Thoracic aorta (tissue), 2 donors: ENCODE measurements at places on chromosomes 16 and 17.
A peak's percentile ranks its signal among the peaks of the same experiment; 100 is the strongest.

DNA sequence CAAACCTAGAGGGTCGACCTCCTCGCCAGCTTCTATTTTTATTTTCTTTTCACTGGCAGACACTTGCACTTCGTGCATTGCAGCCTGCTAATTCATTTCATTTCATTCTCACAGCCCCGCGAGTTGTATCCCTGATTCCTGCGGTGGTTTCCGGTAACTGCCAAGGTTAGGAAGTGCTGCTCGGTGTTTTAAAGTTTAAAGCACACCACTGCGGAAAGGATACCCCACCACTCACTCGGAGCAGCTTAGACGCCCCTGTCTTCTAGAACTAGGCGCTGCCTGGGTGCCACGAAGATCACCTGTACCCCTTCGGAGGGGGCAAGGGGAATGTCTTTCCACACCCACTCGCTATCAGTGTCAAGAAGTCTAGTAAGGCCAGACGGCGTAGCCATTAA lies 509 bp downstream of the CNEP1R1 start:
- DNase-seq, result no peak

DNA sequence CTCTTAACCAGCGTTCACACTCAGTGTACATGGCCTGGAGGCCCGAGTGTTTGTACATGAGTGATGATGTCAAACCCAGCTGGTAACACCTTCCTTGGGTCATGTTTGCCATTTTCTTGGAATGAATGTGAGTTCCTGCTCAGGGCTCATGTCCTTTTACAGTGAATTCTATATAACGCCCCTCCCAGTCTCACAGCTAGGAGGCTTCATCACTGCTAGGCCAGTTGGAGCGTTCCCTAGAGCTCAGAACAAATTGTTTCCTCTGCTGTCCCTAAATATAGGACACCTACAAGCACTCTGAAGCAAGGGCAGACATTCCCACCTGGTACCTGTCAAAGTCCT lies 5.5 kb downstream of the TIMM22 start:
- no peak for DNase-seq

- no peak for DNase-seq
Measured at GRCh38 chr16:10678655-10679054, 16.1 kb downstream of the TEKT5 start.

DNA sequence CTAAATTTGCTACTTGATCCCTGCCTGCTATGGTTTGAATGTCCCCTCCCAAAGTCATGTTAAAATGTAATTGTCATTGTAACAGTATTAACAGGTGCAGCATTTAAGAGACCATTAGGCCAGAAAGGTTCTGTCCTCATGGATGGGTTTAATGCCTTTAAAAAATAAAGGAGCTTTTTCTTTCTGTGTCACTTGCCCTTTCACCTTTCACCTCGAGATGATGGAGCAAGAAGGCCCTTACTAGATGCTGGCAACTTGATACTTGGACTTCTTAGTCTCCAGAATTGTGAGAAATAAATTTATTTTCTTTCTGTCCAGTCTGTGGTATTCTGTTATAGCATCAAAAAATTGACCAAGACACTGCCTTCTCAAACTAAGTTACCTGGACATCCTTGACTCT lies 98.5 kb downstream of the BRIP1 start:
- DNase-seq, result no peak

DNA sequence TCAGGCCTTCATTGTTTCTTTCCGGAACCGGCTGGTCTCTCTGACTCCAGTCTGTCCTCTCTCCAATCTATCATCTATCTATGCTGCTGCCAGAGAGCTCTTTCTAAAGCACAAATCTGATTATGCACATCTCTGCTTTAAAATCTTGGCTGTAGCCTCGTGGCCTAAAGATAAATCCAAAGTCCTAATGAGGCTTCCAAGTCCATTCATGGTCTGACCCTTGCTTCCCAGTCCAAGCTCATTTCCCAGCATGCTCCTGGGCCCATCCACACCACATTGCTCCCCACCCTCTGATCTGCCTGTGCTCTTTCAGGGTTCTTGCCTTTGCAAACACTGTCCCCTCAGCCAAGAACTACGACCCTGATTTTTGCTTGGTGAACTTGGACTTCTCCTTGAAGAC lies 21.5 kb upstream of the PHB1 start:
- no peak for DNase-seq

GRCh38 chr16:24917236-24917635 lies 71.5 kb downstream of the SLC5A11 start:
- no peak for DNase-seq

DNA sequence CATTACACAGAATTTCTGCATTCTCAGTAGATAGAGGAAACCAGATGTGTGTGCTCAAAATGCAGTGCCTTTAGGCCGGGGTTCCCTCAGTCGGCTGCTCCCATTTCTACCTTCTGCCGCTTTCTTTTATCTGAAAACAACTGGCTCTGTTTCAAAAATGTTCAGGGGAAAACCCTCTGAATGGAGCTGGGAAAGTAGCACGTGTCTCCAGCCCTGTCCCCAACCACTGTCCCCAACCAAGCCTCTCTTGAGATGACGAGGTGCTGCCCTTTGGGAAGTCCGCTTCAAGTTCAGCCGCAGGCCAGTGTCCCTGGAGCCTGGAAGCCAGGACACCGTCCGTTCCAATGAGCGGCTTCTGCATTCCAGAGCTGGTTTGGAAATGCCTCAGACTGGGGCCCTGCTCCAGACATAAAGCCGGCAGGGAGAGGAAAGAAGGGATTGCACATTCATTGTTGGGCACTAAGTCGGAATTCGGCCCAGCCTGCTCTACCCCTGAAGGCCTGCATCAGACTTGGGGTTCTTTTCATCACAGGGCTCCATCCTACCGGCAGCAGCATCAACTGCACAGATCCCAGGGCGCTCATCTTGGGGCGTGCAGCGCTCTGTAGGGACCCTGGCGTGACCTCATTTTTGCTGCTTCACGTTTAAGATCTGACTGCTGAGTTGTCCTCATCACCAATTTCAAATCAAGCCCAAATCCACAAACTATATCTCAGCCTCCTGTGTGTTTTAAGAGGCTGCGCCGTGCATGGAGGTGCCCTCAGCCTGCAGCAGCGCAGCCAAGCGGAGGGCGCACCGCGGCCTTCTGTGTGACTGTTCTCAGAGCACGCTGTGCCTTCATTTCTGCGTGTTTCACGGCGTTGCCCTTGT lies 111.3 kb downstream of the BANP start:
- DNase-seq, result no peak

DNA sequence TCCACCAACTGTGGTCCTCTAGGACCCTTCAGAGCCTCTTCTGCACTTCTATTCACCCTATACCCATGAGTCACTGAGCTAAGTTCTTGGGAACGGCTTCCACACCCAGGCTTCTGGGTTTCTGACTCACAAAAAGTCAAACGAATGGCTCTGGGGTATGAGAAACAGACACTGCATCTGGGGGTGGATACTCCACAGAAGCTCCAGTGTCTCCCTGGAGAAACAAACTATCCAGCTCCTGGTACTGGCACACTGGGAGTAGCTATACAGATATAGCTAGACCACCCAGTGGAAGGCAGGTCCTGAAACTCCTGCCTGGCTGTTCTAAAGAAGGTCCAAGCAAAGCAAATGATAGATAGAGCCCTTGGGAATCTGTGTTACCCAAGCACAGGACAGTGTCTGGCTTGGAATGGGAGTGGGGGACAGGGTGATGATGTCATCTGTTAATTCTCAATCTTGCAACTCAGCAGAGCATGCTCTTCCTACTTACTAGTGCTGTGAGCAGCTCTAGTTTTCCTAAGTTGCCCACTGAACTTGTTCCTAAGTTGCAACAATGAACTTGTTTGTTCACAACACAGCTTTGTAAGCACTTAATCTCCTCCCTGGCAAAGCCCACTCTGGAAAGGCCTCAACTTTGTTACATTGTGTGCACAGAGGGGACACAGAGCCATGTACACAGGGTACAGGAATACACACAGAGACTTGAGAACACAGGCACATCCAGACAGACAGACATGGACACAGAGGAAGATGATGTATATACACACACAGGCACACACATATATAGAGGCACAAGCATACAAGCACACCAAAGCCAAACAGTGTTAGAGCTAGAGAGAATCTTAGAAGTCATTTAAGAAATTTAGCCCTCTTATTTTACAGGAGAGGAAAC lies 6.7 kb downstream of the MMP28 start:
- no peak for DNase-seq

DNA sequence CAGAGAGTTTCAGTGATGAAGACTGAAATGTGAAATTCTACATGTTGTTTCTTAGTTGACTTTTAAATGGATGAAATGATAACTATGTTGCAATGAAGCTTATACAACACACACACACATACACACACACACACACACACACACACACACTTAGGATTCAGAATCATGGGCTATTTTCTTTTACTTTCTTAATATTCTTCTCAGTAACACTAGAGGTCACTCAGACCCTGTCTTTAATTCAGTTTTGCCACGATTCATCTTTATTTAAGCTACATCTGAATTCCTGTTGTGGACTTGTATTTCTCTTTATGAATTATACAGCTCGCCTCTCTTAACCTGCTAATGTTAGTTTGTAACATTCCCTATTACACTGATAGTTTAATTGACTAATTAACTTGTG lies 109.6 kb upstream of the GOT2 start:
- DNase-seq, result no peak

GRCh38 chr17:9810100-9810949 lies 11.6 kb downstream of the GSG1L2 start:
- DNase-seq, result no peak

DNA sequence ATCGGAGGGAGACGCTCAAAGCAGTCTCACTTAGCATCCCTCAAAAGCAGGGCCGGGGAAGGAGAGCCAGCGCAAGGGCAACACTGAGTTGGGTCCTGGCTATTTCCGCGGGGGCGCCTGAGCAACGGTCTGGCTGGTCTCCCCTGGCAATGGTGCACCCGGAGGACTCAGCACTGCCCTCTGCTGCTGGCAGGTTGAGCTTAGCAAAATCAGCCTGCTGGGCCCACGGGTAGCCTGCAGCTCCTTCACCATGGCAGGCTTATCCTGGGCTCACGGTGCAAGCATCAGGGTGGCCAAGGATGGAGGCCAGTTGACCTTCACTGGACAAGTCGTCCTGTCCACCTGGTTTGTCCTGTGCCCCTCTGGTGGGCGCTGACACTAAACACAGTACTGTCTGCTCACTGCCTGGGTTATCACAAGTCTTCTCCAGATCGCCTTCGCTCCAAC lies 14.4 kb upstream of the ALDH3A1 start:
- DNase-seq, result peak; percentile 36

DNA sequence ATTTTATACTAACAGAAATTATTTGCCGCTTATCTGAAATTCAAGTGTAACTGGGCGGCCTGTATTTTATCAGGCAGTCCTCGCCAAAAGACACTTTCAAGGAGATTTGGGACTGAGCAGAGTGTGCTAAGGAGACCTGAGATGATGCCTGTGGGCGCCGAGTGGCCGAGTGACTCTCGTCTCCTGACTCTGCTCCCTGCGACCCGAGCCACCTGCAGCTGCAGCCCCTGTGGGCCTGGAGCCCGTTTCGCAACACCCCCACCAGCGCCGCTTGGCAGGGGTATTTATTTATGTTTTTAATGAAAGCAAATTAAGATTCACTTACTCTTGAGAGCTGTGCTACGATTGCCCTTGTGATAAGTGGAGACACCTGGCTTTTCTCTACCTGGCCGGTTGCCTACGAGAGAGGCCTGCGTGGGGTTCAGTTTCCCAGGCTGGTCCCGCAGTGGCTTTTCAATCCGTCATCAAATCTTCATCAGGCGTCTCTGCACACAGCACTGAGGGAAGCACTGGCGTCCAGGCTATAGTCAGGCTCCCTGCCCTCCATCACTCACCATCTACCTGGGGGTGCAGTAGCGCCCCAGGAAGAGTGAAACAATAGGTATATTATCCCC lies 124.0 kb downstream of the SEC14L1 start:
- no peak for DNase-seq

- DNase-seq, result no peak
Measured at GRCh38 chr16:17469741-17470181, 999 bp downstream of the XYLT1 start.

DNA sequence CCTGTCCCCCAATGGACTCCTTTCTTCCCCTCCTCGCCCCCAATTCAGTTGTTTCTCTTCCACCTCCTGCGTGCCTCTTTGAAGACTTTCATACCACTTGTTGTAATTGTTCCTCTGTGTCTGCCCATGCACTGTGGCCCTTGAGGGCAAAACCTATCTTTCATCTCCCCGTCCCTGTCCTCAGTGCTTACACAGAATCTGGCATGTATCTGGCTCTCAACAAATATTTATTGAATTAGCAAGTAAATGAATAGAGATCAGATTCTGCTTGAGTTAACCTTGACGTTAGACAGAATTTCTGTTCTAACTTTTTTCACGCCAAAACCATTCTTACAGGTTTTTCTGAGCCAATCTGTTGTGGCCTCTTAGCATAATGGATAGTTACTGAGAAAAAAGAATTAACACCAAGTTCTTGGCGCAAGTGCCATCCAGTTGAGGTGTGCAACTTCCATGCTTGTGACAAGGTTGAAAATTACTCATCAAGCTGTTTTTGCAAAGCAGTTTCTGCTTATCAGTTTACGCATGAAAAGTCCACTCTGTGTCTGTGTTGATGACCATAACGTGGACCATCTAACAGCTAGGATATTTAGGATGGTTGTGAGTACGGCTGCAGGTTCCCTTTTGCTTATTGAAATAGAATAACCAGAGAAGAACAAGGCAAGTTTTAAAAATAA lies 215.1 kb downstream of the PRKCA start:
- no peak for DNase-seq

DNA sequence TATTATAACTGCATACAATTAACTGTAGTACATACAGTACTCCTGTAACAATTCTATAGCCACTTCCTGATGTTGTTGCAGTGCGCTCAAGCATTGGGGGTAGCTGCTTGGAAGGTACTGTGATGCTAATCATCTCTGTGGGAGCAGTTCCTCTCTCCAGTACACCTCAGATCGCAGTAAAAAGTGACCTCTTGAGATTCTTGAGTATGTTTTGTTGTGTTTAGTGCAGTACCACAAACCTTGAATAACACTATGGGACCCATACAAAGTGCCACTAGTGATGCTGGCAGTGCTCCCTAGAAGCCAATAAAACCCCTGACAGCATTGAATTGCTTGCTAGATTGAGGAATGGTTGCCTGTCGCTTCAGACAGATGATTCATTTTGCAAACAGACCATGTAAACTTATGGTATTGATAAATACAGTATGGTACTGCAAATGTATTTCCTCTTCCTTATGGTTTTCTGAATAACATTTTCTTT lies 193.0 kb downstream of the SPECC1 start:
- DNase-seq, result no peak

- DNase-seq, result no peak
Measured at GRCh38 chr17:410543-411401, 58.2 kb upstream of the RPH3AL start.

- DNase-seq, result no peak
Measured at GRCh38 chr16:76766538-76766937, 424.5 kb upstream of the MON1B start.

DNA sequence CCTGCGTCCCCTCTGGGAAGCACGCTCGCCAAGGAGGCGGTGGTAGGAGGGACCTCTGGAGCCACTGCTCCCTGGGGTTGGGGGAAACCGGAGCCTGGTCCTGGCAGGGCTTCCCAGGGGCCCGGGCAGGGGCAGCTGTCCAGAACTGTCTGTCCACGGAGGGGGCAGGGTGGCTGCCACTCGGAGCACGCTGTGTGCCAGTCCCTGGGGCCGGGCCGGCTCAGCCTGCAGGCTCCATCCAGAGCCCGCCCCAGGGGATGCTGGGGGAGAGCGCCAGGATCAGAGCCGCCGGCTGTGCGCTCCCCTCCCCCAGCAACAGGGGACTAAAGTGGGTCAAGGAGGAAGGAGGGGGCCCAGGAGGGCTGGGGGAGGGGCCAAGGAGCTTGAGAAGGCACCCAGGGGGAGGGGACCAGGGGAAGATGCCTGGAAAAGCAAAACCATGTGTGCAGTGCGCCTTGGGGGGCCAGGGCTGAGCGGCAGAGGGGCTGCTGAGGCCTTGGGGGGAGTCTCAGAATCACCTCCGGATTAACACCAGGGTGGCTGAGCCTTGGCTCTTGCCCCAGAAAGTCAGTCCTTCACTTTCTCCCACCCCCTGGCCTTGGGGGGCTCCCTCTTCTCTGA lies 21.3 kb downstream of the ZNF423 start:
- DNase-seq, result no peak
